ENCODE measurements at places on chromosomes 6 and 20.

DNA sequence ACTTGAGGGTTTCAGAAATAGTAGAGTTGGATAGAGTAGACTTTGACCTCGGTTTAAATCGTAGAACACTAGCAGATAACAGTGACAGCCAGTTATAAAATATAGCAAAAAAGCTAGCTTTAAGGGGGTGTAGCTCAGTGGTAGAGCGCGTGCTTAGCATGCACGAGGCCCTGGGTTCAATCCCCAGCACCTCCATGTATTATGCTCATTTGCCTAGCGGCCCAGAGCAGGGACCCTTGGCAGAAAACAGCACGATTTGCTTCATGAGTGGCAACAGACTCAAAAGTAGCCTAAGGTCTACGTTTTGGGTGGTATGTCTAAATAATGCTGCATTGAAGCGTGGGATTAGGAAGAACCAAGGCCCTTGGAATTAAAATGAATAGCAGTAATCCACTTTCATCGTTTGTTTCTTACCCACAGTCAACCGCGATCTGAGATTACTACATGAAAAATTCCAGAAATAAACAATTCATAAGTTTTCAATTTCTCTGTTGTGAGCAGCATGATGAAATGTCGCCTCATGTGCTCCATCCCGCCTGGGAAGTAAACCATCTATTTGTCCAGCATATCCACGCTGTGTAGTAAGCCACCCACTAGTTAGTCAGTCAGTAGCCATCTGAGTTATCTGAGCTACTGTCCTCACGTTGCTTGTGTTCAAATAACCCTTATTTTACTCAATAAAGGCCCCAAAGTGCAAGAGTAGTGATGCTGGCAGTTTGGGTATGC lies 184.9 kb downstream of the GPX5 start:
- peak; percentile 82 for DNase-seq

- DNase-seq, result no peak
Observed at GRCh38 chr20:11247046-11248010, 573.5 kb upstream of the JAG1 start.

- DNase-seq, result peak; percentile 6
Observed at GRCh38 chr6:110270165-110270564, 88.0 kb downstream of the METTL24 start.

GRCh38 chr6:121612927-121613326 lies 177.5 kb downstream of the GJA1 start:
- DNase-seq, result no peak

- DNase-seq, result peak; percentile 5
Observed at GRCh38 chr20:953742-954141, 37.6 kb upstream of the ANGPT4 start.

DNA sequence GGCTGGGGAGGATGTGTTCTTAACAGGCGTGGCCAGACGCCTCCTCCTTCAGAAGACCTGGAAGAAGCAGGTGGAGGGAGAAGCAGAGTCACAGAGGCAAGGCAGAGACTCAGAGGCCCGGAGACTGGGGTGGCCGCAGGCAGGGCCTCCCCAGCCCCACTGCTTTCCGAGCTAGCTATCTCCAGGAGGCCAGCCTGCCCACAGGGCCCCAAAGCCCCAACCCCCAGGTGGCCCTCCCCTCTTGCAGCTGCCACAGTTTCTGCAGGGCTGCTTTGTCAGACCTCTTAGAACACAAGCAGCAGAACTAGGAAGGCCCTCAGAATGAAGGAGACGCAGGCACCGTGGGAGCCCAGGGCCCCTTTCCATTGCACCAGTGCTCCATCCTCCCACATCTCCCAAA lies 69.0 kb upstream of the MLN start:
- DNase-seq, result no peak

- DNase-seq, result no peak
Observed at GRCh38 chr20:24909086-24909780, 39.8 kb upstream of the CST7 start.

GRCh38 chr20:14189794-14190402 lies 147.5 kb downstream of the FLRT3 start:
- peak; percentile 69 for DNase-seq

GRCh38 chr6:67127041-67127440 lies 1420.0 kb upstream of the EYS start:
- DNase-seq, result no peak

DNA sequence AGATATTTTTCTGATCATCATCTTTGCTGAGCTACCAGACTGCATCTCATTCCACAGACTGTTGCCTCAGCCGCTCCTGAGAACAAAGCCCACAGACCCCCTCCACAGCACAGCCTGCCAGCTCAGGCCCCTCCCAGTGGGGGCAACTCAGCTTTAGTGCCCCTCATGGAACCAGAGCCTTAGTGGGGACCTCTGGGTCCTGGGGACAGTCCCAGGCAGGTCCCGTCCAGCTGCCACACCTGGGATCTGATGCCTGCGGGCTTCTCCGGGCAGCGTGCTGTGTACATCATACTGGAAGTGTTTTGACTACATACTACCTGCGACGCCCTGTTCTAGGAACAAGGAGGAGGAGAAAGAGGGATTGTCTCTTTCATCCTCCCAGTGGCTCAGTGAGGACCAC lies 38.3 kb upstream of the QKI start:
- DNase-seq, result no peak

GRCh38 chr6:1316489-1316971 lies 4.6 kb downstream of the FOXQ1 start:
- no peak for DNase-seq

DNA sequence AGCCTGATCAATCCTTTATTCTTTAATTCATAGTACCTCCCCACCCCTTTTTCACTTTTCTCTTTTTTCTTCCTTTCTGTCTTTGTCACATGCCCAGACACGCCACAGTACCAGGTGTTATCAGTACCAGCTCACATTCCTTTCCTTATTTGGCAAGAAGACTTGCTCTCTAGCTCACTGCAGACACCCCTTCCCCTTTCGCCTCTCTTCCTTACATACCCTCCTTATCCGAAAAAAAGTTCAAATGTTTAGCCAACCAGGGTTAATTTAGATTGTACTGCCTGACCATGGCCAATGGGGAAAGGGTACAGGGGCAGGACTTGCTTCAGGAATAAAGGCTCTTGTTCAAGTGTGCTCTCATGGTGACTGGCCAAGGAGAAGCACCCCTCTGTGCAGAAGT lies 9.3 kb upstream of the SIRPB2 start:
- DNase-seq, result no peak

- DNase-seq, result peak; percentile 98
Observed at GRCh38 chr6:3390698-3391097, 66.2 kb downstream of the SLC22A23 start.

- DNase-seq, result no peak
Observed at GRCh38 chr6:88361298-88361697, 195.2 kb upstream of the CNR1 start.

GRCh38 chr6:24757611-24758010 lies 17.1 kb upstream of the GMNN start:
- DNase-seq, result no peak

DNA sequence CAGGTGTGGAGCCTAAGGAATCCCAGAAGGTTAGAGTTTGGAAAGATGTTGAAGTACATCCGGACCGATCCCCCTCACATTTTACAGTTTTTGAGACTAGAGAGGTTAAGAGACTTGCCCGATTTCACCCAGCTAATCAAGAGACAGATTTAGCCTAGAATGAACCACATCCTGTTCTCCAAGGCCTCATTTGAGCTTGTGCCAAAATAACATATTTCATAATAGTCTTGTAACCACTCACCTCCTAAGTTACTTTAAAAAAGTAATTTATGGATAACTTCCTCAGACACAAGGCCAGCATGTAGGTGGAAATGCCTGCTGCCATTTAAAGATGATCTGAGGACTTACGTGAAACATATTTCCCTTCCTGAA lies 39.8 kb upstream of the ARHGAP18 start:
- DNase-seq, result peak; percentile 91

DNA sequence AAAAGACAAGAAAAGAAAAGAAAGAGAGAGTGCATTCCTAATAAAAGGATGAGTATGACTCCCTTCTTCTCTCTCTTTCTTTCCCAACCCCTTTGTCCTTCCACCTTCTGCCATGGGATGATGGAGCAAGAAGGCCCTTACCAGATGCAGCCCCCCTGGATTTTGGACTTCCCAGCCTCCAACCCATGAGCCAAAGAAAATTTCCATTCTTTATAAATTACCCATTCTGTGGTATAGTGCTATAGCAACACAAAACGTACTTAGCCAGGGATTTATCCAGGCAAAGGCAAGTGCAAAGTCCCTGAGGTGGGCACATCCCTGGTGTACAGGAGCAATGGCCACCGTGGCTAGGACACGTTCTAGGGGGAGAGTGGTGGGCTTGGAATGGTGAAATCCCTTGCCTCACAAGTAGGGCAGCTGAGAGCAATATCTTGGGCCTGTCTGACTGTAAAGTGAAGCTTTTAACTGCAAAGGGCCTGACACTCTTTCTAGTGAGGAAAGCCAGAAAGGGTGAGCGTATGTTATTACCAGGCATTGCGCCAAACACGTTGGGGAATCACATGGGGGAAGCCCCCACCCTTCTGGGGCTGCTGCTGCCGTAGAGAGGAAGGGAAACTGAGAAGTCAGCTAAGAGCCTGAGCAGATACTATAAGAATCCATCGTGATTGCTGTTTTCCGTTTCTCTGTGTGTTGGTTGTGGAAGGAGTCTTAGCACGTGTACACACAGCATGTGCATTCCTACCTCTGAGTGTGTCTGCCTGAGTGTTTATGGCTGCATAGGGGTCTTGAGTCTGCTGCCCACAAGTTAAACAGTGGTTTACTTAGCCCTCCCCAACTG lies 50.7 kb upstream of the SIRPA start:
- peak; percentile 48 for DNase-seq

DNA sequence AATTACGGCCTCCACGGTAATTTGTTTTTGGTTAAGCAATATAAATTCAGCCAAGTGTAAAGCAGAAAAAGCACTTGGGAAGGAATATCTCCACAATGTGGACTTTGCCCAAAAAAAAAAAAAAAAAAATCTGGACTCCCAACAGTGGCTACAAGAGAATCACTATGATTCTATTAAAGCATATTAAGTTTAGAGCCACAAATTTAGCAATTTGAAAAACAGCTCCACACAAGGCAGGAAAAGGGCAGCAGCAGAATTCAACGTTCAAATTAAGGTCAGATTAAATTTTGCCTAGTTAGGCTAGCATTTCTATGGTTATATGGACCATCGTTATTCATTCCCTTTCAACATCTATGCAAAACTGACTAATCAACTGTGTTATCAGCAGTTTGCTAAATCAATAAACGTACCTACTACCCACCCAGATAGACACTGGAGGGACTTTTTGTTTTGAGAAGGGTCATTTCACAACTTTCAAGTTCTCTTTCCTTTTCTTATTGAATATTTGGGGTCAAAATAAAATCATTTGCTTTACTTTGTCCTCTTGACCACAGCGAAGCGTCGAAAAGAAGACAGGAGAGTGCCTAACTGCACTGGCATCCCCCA lies 1.0 kb downstream of the MCM9 start:
- no peak for DNase-seq

DNA sequence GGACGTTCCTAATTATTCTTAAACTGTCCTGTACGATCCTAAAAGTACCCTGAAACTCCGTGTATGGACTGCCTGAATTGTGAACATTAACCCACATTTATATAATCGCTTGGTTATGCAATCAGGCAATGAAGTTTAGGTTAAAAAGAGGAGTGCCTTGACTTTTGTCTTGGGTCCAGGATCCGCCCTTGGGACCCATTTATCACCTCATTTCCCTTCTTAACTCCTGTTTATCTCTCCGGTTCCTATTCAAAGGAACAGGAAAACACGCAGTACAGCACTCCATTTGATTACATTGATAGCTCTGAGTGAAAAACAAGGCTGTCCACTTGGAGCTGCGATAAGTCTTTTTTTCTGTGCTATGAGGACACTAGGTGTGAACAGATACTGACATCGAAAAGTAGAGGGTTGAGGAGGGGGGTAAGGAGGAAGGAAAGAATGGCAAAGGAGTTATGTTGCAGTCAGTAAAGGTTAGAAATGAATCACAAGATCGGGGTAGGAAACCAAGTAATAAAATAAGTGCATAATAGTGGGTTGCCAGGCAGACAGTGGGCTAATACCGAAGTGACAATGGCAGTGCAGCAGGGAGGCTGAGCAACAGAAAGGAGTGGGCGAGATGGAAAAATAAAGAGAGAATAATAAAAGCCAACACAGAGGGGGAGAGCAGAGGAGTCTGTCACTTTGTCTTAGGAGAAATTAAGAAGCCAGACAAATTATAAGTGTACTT lies 15.9 kb upstream of the PCK1 start:
- no peak for DNase-seq

- no peak for DNase-seq
Observed at GRCh38 chr6:158812611-158813010, 6.6 kb downstream of the EZR start.
